Left cardiac atrium (tissue), 4 donors: ENCODE measurements at places on chromosomes 12 and 14. TPM values are rescaled to one million over a fixed set of nuclear protein-coding genes. Genes with fewer than 3 reads are reported as not detected.

- DNase-seq = no peak
These were observed 292.7 kb downstream of the EMP1 start for GRCh38 chr12:13489246-13489645.

- DNase-seq = no peak
These were observed 2.3 kb downstream of the DGLUCY start for GRCh38 chr14:91115986-91116770.

DNA sequence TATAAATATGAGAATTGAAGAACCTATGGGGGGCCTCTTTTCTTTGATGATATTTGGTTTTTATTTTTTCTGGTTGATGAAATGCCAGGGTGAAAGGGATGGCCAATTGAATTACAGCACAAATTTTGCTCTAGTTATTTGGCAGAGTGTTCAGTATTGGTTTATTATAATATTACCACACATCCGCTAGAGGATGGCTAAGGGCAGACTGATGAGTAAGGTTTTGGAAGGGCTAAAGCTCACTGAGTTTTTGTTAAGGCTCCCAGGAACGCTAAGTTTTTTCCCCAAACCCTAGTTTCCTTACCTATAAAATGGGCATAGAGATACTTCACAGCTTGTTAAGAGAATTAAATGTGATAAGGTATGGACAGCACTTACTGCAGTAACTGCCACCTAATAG lies 34.3 kb upstream of the LRRC10 start:
- DNase-seq = no peak

- DNase-seq = no peak
These were observed 169.2 kb upstream of the MYL2 start for GRCh38 chr12:111089616-111090015.

DNA sequence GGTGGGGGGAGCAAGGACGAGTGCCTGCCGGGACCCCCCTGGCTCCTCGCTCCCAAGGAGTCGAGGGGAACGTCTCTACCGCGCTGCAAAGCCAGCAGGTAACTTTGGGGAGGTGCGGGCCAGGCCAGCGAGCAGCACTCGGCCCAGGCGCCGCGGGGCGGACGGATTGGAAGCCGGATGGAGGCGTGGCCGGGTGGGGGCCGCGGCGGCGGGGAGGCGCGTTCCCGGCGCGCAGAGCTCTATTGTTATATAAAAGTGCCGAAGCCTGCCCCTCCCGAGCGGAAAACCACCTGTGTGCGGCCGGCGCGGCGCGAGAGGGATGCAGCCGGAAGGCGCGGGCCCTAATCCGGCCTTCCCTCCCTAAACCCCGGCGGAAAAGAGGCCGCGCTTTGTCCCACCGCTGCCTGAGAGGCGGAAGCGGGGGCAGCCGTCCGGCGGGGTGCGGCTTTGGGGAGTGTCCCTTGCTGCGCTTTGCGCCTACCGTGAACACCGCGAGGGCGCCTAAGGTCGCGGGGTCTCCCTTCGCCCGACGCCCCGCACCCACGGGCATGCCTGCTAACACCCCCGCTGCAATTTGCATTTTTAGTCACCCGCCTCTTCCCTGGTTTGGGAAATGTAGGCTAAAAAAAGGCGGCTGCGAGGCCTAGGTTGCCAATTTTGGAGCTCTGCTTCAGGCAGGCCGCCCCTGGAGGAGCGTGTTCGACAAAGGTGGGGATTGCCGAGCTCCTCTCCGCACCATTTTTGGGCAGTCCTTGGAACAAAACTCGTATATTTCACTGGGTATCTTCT lies 1.7 kb upstream of the DUSP6 start:
- DNase-seq = peak; percentile 87

DNA sequence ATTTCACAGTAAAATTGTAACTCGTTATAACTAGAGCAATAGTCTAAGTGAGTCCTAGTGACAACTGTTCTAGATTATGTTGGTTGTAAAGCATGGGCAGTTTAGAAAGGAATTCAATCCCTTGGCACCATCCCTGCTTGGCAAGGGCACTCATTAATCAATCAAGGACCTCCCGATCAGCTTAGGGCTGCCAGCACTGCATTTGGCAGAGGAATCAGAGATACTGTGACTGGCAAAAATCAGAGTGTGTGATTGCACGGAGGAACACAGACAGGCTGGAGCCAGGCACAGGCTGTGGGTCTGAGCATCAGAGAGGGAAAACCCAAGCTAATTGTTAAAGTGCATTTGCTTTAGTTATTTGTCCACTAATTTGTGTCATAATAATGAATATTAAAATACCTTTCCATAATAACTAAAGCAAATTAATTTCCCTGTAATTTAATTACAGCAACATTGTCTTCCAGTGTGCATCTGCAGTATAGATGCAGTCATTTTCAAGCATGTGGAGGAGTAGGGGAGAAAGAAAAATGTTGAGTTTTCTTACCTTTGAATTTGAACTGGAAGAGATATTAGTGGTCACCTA lies 3.2 kb upstream of the EGLN3 start:
- no peak for DNase-seq

GRCh38 chr14:71324767-71325272 lies 417.6 kb downstream of the PCNX1 start:
- DNase-seq = no peak

DNA sequence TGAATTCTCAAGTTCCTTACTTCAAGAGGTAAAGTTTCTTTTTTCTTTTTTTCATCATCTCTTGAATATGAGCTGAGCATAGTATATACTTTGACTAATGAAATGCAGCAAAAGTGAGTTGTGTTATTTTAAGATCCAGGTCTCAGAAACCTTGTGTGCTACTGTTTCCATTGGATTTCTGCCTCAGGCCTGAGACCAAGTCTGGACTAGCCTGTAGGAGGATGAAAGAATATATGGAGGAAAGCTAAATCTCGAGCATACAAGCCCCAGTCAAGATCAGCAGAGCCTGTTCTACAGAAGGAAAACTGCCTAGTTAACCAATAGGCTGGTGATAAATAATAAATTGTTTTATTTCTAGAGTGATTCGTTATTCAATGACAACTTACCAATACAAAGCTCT lies 652.5 kb downstream of the C12orf50 start:
- DNase-seq = no peak

GRCh38 chr12:6888360-6888759 lies 15.3 kb upstream of the SPSB2 start:
- DNase-seq = no peak

DNA sequence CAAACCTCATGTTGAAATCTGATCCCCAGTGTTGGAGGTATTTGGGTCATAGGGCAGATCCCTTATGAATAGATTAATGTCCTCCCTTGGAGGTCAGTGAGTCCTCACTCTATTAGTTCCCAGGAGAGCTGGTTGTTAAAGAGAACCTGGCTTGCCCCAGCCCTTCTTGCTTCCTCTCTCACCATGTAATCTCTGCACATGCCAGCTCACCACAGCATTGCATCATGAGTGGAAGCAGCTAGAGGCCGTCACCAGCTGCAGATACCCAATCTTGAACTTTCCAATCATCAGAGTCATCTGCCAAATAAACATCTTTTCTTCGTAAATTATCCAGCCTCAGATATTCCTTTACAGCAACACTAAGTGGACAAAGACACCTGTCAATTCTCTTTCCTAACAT lies 161.8 kb upstream of the IGF1 start:
- no peak for DNase-seq

GRCh38 chr12:82593143-82593542 lies 93.6 kb upstream of the TMTC2 start:
- no peak for DNase-seq

DNA sequence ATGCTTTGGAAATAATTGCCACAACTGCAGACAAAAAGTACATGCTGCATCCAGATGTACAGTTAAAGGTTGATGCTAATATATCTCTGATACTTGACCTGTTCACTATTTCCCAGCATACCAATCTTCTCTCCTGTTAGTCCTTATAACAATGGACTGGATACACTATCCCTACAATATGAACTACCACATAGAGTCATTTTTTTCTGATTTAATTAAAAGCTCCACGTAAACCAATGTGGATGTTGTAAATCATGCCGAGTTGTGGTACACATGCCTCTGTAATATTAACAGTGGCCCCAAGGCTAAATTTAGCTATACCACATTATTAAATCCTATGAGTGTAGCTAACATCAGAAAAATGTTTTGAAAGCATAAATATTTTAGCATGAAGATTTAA lies 469.1 kb upstream of the RPL10L start:
- no peak for DNase-seq

DNA sequence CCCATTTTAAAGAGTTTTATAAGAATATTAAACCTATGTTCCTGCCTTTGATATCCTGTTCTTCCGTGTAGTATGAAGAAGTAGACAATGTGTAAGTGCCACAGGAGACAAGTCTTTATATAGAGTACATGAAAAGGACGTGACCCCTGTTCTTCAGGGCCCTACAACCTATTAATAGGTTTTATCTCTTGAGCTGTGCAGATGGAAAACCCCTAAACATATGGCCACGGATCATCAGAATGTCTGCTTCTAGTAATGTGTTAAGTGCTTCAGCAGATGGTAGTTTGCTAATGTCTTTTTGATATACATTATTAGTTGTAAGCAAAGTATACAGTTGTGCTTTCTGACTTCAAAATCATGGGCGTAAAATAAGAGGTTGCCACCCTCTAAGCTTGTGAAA lies 228.5 kb downstream of the PTPRO start:
- DNase-seq = no peak

GRCh38 chr12:52391618-52392002 lies 6.2 kb upstream of the KRT84 start:
- DNase-seq = peak; percentile 57

GRCh38 chr14:55749201-55749812 lies 169.3 kb downstream of the KTN1 start:
- no peak for DNase-seq

NPAS3 gene
- 2.4 TPM for total RNA-seq

RTN1 gene
- total RNA-seq = 3.0 TPM

PZP gene
- 0.42 TPM for total RNA-seq

RABGGTA gene
- total RNA-seq = 18.6 TPM

RFC5 gene
- total RNA-seq = 7.7 TPM

AICDA gene
- total RNA-seq = not detected

A2M gene
- 634 TPM for total RNA-seq
